Osteoblast (primary cell): ENCODE measurements at places on chromosomes 7 and 10. TPM values are rescaled to one million over a fixed set of nuclear protein-coding genes. Genes with fewer than 3 reads are reported as not detected.

GRCh38 chr10:61119573-61119972 lies 175.6 kb upstream of the RHOBTB1 start:
- no peak for DNase-seq

Gene NPY4R2
- total RNA-seq, result not detected in 2 replicates

- no peak for DNase-seq
Observed at GRCh38 chr7:139658908-139659675, 118.7 kb downstream of the HIPK2 start.

Gene MEOX2
- total RNA-seq, result 3.8 and 4.7 TPM in 2 replicates

Gene METTL27
- 8.7 and 8.8 TPM in 2 replicates for total RNA-seq

DNA sequence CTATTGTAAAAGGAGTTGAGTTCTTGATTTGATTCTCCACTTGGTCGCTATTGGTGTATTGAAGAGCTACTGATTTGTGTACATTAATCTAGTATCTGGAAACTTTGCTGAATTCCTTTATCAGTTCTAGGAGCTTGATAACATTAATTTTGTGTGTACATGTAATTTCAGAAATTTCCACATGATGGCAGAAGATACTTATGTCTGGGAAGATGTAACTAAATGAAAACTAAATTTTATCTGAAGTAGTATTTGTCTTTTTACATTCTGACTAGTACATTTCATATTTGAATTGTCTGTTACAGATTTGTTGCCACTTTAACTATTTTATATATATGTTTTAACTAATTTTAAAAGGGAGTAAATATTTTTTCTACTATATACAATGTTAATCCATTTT lies 27.6 kb downstream of the SDHAF3 start:
- no peak for DNase-seq

Gene CALML3
- total RNA-seq, result not detected in 2 replicates

Gene PNLIPRP3
- 0.59 and 0.72 TPM in 2 replicates for total RNA-seq

DNA sequence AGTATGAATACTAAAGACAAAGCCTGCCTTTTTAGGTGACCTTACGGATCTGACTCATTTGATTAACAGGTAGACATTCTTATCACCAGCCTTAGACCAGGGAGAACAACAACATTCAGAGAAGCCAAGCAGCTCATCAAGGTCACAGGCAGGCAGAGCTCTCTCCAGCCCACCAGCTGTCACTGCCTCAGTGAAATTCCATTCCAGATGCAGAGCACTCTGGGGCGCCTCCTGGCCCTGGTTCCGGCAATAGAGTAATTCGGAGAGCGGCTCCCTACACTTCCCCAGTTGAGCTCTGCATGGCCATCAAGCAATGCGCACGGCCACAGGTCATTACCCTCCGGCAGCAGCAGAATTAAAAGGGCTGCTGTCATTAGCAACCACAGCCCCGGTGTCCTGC lies 164.7 kb downstream of the TCERG1L start:
- no peak for DNase-seq
